ENCODE measurements at places on chromosomes 1 and 21.
A peak's percentile ranks its signal among the peaks of the same experiment; 100 is the strongest.

DNA sequence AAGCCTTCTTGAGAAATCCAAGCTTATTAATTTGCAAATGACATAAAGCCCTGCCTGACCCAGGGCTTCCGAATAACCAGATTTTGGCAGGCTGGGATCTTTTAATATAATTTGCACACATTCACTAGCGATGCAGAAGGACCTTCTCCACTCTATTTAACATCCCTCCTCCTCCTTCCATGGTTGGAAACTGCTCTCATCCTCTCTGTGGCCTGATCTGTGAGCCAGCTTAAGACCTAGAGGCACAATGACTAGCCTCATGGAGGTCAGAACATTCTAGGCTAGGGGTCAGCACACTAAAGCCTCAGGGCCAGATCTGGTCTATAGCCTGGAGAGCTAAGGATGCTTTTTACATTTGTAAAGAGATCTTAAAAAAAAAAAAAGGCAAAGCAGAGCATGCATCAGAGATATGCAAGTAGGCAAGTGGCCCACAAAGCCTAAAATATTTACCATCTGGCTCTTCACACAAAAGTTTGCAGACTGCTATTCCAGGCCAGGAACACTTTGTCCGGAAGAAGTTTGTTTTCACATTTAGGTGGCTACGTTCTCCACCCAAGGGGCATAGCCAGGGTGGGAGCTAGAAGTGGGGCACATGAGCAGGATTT is 138.2 kb upstream of the HMGB4 start:
- peak; percentile 34 for DNase-seq

- DNase-seq = no peak
These were observed 497 bp downstream of the FCRLB start for GRCh38 chr1:161721738-161722343.

DNA sequence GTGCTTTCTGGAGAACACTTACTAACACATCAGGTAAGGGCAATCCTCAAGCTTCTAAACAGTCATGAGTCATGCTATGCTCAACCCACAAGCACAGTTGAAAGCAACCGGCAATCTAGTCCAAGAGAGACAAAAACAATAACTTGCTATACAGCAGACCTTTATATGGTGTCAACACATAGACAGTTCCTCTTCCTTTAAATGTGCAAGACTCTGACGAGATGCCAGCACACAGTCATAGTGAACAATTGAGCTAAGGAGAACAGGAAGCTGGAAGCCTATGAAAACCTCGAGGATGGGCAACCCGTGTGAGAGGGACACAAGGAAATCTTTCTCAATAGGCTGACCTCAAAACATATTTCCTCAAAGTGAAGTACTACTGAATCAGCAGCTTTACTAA is 5.3 kb downstream of the ADIPOR1 start:
- DNase-seq = no peak

DNA sequence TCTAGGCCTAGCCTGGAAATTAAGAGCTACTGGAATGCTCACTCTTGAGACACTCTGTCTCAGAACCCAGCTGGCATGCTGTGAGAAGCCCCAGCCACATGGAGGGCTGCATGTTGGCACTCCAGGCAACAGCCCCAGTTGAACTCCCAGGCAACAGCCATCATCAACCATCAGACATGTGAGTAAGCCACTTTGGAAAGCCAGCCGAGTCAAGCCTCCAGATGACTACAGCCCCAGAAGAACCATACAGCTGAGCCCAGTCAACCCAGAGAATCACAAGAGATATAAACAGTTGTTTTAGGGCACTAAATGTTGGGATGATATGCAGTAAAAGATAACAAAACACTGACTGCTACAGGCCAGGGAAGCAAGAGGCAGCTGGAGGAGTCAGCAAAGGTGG is 17.7 kb upstream of the MAN1C1 start:
- DNase-seq = no peak

DNA sequence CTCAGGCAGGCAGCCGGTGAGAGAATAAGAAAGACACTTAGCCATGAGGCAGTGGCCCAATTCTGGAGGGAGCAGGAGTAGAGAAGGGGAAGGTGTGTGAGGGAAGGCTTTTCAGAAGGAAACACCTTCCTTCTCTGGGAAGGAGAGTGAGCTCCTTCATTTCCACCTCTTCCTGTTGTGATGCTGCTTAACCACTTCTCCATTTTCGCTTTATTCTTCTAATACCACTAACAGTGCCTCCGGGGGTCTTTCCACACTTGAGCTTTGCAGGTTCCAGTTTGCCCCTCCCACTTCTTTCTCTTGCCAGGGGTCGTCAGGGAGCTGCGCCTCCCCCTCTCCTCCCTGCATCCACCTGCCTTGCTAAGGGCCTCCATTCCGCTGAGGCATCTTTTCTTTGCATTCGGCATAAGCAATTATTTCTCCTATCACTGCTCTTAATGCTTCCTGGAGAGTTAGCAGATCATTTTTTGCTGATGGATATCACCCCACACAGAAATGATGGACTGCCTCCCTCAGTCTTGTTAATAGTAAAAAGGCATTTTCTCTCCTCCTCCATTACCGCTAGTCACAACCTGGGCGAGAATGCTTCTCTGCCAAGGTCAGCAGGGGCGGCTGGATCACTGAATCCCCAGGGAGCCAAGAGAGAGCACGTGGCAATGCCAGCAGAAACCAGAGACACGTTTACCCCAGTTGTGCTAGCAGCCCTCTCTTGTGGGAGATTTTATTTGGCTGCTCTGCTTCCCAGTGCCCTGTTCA is 74.8 kb downstream of the ELAVL4 start:
- DNase-seq = no peak

DNA sequence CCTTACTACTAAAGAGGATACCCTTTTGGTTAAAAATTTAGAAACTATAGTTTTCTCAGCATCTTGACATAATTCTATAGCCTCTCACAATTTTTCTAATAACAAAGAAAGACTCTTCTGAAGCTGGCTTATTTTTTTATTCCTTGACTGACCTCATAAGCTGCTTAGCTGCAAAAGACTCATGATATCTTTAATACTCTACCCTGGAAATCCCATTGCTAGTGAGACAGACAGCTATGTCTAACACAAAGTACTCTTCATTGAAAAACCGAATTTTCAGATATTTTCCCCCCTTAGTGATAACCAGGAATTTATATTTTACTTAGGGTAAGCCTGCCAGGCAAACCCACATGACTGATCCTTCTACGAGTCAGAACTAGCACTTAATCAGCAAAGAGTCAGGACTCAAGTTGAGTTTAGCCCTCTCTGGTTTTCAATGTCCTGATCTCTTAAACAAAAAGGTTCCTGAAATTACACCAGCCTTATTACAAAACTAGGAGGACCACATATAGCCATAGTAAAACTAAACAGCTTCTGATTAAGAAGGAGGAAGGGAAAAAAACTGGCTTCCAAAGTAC is 56.9 kb downstream of the ENAH start:
- DNase-seq = no peak

- DNase-seq = no peak
These were observed 113.5 kb downstream of the GDAP2 start for GRCh38 chr1:117815926-117816325.

DNA sequence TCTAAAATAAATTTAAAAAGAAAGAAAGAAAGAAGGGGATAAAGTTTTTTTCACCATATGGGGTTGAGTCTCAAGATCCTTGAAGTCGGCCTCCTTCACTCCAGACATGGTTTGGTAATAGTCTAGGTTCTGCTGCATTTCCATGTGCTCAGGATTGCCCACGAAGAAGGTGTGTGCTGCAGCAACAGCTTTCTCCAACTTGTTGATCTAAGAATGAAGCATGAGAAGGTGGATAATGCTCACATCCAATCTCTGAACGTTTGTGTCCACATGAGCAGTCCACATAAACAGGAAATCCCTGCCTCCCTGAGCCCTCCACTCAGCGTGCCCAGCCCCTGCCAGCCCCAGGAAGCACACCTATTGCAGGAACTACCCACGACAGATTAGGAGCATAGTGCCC is 4.6 kb downstream of the P3H1 start:
- DNase-seq = no peak

GRCh38 chr1:19450811-19451515 is 34.4 kb downstream of the CAPZB start:
- DNase-seq = no peak

- no peak for DNase-seq
These were observed 30.6 kb downstream of the MPZL1 start for GRCh38 chr1:167752219-167752985.

- DNase-seq = no peak
These were observed 26.7 kb downstream of the SLC2A1 start for GRCh38 chr1:42931911-42932422.

DNA sequence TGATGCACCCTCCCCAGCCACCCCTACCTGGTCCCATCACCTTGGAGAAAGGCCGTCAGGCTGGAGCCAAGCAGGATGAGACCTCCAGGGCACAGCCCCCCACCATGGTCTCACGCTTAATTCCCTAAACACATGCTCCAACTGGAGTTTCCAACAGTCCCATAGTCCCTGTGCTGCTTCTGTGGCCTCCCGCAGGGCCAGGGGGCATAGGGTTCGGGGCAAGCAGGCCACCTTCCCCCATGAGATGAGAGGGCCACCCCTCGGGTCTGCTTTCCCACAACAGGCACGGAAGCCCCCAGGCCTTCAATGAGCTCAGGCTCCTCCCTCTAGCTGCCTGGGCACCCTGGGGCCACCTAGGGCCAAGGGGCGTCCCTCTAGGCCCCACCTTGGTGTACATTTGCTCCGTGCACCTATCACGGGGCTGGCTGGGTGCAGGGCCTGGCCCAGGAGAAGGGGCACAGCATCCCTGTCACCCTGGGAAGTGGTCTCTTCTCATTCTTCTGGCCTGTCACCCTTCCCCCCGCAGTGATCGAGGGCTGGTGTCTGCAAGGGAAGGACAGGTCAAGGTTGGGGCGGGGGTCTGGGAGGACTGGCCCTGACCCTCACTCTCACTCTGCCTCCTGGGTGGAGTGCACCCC is 42.4 kb downstream of the TRIM11 start:
- no peak for DNase-seq

DNA sequence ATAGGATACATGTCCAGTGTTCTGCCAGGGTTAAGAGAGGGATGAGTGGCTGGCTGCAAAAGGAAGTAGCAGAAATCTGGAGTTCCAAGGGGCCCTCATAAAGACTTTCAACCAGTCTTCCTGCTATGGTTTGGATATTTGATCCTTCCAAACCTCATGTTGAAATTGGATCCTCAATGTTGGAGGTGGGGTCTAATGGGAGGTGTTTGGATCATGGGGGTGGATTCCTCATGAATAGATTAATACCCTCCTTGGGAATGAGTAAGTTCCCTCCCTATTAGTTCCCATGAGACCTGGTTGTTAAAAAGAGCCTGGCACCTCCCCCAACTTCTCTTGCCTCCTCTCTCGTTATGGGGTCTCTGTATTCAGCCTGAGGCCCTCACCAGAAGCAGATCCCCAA is 10.1 kb upstream of the GNG12 start:
- DNase-seq = no peak

- DNase-seq = no peak
These were observed 445.4 kb downstream of the NEGR1 start for GRCh38 chr1:71836904-71837303.

- DNase-seq = no peak
These were observed 7.0 kb upstream of the KCNE1 start for GRCh38 chr21:34519016-34519415.

DNA sequence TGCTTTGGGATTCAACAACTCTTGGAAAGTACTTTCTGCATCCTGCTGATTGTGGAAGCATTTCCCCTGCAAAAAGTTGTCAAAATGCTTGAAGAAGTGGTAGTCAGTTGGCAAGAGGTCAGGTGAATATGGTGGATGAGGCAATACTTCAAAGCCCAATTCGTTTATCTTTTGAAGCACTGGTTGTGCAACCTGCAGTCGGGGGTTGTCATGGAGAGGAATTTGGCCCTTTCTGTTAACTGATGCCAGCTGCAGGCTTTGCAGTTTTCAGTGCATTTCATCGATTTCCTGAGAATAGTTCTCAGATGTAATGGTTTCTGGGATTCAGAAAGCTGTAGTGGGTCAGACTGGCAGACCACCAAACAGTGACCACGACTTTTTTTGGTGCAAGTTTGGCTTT is 47.6 kb upstream of the GJA5 start:
- no peak for DNase-seq

GRCh38 chr1:9281071-9281827 is 11.4 kb upstream of the SPSB1 start:
- no peak for DNase-seq

GRCh38 chr1:14228677-14229076 is 369.8 kb upstream of the KAZN start:
- DNase-seq = no peak

GRCh38 chr1:221884821-221885220 is 142.9 kb upstream of the DUSP10 start:
- no peak for DNase-seq

GRCh38 chr1:178500936-178501554 is 4.3 kb upstream of the CLEC20A start:
- DNase-seq = no peak

- DNase-seq = no peak
These were observed 113.0 kb upstream of the ARHGEF16 start for GRCh38 chr1:3341236-3341994.

DNA sequence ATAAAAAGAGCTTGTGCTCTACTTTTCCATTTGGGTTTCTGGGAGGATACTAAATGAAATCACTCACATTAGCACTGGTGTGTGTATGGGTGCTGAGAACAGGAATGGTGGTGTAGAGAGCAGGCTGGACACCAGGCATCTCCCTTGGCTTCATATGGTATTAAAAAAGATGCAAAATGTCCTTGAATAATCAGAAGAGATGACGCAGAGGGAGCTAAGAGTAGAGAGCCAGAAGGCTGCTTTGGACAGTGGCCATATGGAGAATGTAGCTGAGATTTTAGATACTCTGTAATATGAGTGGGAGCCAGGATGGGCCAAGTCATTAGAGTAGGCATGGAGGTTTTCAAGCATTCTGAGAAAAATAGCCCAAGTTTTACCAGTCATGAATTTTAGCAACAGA is 112.3 kb upstream of the ZRANB2 start:
- DNase-seq = no peak

DNA sequence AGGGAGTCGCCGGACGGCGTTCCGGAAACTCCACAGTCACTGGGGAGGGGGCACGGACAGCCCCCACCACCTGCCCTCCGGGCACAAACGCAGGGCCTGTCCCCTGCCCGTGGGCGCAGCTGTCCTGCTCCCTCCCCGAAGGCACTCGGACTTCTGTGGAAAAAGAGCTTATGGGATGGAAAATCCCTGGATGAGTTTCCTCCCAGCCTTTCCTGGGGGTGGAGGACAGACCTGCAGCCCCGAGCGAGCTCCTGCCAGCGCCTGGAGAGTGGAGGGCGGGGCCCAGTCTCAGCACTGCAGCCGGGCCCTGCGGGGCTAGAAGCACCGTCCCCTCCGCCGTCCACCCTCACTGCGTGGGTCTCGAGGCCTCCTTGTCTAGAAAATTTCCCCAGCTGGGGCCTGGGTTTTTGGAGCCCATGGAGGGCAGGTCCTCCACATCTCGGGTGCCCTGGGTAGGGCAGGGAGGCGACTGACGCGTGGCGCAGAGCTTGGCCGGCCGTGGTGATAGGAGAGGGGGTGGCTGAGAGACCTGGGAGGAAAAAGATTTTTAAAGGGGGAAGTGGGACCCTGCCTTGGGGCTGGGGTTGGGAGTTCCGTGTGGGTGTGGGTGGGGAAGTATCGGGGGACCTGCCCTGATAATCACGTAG is 6.4 kb upstream of the COL6A1 start:
- no peak for DNase-seq
